Amygdala (tissue), 56 donors: ENCODE measurements at places on chromosomes 3 and 15.

- DNase-seq, result no peak
These were observed 21.3 kb upstream of the BHLHE40 start for GRCh38 chr3:4957978-4958377.

DNA sequence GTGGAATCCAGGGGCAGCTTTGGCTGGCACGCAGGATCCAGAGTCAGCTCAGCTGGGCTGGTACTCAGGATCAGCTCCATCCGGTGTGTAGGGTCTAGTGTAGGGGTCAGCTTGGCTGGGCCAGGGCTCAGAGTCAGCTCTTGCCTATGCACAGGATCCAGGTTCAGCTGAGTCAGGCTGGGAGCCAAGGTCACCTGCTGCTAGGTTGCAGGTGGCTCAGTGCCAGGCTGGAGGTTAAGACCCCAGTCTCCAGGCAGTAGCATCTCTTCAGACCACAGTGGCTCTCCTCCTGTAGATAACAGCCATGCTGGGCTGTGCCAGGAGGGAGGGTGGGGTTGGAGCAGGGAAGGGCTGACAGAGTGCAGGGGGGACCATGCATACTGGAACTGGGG lies 1.8 kb downstream of the HYAL3 start:
- no peak for DNase-seq

DNA sequence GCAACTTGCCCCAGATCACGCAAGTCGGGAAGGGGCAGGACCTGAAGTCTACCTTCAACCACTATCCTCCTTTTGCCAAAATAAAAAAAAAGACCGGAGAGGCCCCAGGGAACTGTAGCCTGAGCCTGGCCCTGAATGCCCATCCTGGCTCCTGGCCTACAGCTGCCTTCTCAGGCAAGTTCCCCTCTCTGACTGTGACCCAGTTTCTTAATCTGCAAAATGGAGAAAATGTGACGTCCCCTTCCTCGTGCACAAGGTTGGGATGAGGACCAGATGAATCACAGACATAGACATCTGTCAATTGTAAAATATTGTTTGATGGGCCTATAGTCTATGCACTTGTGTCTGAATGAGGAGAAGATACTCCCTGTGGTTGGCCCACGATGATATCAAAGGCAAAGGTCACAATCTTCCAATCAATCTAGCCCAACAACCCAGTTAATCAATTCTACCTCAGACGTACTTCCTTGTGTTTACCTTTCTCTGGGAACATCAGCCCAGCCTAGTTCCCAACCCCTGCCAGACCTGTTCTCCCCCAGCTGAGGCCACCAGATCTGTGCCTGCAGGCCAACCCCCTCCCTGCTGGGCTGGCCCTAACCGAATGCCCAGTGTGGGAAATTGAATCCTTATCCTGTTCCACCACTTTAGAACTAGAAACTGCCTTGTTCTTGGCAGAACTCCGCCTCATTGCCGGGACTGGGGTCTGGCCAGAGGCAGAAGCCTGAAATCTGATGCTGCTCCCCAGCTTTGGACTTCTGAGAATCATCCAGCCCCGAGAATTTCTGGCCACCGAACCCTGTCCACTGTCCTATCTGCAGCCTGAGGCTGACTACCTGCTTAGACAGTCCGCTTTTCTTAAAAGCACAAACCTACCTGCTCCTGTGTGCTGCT lies 101.8 kb upstream of the LIPC start:
- no peak for DNase-seq

- no peak for DNase-seq
These were observed 398.0 kb downstream of the NAALADL2 start for GRCh38 chr3:175257123-175257522.

GRCh38 chr3:73041537-73041936 lies 19.9 kb upstream of the EBLN2 start:
- DNase-seq, result no peak
